ENCODE measurements at places on chromosomes 16 and 17.

DNA sequence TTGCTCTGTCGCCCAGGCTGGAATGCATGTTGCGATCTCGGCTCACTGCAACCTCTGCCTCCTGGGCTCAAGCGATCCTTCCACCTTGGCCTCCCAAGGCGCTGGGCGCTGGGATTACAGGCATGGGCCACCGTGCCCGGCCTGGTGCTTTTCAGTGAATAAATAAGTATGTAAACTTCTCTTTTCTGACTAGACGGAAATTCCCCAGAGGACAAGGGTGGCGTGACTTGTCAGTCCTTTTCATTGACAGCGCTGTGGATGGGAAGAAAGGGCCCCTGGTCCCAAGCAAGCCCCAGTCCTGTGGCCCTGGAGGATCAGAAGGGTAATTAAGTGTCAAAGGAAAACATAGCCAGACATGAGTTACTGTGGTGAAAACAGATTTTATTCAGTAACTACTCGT is 9.6 kb upstream of the SPN start:
- no peak for DNase-seq

DNA sequence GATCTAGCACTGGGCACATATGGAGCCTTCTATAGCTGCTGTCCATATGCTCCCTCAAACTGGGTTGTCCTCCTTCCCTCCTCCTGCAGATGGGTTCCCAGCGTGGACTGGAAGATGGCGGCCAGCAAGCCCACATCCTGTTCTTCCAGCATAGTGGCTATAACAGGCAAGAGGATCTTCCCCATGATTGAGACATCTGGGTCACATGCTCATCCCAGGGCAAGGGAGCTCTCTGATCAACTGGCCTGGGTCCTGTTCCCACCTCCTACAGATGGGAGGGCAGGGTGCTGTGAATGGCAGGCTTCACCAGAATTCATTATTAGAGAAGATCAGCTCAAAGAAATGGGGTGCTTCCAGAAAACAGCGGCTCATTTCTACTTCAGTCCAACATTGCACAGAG is 210.2 kb downstream of the PARN start:
- no peak for DNase-seq

DNA sequence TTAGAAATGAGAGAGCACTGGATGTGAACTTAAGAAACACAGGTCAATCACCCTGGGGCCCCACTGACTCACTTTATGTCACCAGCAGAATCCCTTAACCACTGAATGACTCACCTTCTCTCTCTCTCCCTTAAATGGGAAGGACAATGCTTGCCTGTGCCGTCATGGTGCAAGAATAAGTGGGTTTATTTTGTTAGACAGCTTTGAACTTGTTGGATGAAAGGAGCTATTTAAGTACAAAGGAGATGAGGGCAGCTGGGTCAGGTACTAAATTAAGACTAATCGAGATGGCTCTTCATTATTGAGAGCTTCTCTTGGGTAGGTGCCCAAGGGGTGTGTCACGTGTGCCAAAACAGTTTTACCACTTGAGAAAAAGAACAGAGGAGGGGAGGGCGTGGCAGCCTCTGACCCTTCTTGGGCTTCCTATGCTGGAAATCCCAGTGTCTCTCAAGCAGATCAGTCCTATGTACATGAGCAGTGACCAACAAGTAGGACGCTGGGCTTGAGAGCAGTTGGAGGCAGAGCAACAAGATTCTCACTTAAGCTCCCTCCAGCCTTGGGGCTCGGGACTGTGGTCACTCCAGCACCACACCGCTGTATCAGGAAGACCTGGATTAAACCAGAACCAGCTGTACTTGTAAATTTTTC is 6.7 kb upstream of the KRT31 start:
- peak; percentile 10 for DNase-seq

GRCh38 chr16:53212893-53213223 is 158.1 kb downstream of the CHD9 start:
- no peak for DNase-seq

- no peak for DNase-seq
Measured at GRCh38 chr16:11160676-11161115, 95.3 kb downstream of the SOCS1 start.

DNA sequence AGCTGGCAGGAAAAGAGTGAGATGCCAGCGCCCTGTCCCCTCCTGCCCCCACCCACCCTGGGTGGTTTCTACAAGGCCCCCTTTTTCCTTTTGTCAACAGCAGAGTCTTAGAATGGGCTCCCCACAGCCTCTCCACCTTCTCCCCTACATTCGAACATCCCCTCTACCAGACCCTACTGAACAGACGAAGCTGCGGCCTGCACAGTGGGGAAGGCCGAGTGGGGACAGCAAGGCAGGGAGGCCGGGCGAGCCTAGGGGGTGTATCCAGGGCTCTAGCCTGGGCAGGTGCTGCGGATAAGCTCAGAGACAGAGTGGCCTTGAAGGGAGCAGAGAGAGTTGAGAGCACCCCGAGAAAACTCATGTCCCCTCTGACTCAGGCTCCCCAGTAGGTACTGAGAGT is 7.4 kb downstream of the ZACN start:
- DNase-seq, result no peak

- no peak for DNase-seq
Measured at GRCh38 chr17:56985371-56986162, 7.6 kb downstream of the SCPEP1 start.

GRCh38 chr17:76369379-76369778 is 15.0 kb upstream of the SPHK1 start:
- no peak for DNase-seq

DNA sequence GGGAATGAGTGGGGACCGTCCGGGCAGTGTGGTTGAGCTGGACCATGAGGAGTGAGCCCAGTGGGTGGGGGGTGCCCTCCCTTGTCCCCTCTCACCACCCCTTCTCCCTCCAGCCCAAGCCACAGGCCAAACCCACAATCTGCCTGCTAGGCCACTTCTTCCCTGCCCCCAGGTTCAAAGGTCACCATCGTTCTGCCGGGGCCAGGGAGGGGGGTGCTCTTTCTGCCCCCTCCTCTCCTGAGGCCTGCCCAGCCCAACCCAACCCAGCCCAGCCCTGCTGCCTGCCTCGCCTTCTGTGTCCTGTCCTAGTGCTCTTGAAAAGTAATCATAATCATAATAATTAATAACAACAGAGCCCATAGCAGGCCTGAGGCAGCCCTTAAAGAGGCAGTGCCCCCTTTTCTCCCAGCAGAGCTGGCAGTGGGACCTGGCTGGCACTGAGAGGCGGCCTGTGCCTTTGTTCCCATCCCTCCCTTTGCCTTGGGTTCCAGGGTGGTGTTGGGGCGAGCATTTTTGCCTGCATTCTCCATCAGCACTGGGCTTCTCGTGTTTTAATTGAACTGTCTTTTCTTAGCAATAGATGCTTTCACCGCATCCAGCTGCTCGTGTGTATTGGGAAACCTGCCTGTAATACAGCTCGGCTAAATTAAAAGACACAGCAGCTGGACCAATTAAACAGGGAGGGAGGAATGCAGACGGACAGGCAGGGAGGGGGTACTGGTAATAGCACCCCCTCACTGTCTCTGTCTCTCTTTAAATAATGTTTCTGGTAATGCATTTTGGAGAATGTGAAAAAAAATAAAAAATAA is 46.8 kb downstream of the SREBF1 start:
- no peak for DNase-seq

- no peak for DNase-seq
Measured at GRCh38 chr16:82681592-82681991, 54.8 kb downstream of the CDH13 start.

DNA sequence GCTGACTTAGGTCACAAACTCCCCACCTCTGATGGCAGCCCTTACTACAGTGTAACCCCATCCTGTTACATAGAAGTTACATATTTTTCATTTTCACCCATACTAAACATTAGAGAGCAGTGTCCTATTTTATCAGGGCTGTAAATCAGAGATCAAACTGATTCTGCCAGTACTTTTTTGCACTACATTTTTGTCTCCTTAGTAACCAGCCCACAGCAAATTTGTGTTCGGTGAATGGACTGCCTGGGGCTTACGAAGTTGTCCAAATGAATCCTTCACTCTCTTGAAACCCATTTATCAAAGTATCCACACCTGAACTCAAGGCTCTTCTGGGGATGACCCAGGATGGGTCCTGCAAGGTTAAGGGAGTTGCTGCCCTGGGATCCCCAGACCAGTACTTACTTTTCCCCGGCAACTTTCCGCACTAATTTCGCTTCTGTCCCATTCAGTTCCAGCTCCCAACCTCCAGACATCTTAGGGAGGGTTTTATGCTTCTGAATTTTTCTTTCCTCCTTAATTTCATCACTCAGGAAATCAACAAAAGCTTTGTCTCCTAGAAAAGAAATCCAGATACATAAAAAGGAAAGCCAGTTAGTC is 1.1 kb downstream of the C1QBP start:
- DNase-seq, result no peak

DNA sequence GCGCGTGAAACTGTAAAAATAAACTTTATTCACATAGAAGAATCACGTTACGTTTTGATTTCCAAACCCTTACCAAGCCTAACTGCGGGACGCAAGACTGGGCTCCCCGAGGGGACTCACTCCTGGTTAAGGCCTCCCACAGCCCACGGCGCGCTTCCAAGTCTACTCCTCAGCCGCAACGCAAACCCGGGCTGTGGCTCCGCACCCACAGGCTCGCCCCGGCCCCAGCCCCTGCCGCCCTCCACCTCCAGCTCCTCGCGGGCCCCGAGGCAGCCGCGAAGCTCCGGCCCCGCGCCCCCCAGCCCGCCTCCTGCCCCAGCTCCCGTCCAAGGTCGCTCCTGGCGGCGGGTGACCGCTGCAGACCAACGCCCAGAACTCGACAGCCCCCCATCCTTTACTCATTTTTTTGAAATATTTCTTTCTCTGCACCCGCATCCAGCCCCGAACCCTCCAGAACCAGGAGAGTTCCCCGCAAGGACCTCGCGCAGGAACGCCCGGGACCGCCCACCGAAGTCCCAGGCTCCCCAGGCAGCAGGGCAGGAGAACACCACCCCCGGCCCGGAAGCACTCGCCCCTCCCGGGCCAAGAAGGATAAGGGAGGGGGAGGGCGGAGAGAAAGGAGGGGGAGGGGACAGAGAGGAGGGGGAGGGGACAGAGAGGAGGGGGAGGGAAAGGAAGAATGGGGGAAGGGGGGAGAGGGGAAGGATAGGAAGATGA is 912 bp downstream of the USP22 start:
- DNase-seq, result peak; percentile 30

GRCh38 chr16:55571-56136 is 2.0 kb downstream of the SNRNP25 start:
- DNase-seq, result no peak

- no peak for DNase-seq
Measured at GRCh38 chr16:23026784-23027362, 122.4 kb downstream of the USP31 start.

- DNase-seq, result no peak
Measured at GRCh38 chr16:7399296-7399695, 66.7 kb downstream of the RBFOX1 start.

GRCh38 chr16:27464626-27465482 is 62.9 kb downstream of the IL21R start:
- no peak for DNase-seq

DNA sequence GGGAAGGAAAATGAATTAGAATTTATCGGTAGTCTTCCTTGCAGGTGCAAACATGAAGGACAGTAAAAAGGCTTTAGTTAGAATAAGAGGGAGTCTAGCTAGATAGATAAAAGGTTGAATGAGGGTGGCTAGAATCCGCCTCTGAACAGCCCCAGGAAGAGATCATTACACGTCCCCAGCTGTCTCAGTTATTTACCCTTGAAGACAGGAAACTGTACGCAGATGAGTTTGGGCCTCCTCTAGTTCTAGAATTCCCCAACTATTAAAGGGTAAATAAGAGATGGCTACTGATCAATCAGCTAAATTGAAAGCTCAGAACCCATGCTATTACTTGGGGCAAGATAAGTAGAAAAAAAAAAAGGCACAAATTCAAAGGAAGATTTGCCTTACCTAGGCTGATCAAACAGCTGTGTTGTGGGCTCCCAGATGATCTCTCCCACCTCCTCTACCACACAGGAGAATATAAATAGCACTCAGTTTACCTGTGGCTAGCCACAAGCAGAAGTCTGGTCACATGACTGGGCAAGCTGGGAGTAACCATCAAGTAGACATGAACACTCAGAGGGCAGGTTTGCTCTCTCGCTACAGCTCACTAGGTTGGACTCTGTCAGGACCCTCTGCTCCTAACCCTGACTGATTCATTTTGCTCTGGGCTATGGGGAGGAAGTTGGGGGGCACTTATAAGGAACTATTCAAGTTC is 17.0 kb downstream of the FAM117A start:
- peak; percentile 45 for DNase-seq

GRCh38 chr17:82615084-82616020 is 32.9 kb downstream of the WDR45B start:
- DNase-seq, result no peak

Data from NK-92 treated with Interleukin-12 subunit alpha and Interleukin-12 subunit beta, amount 100 ng/mL, for 24 hours (cell line).